ENCODE measurements at places on chromosomes 5 and 9. TPM values are rescaled to one million over a fixed set of nuclear protein-coding genes. Genes with fewer than 3 reads are reported as not detected.

DNA sequence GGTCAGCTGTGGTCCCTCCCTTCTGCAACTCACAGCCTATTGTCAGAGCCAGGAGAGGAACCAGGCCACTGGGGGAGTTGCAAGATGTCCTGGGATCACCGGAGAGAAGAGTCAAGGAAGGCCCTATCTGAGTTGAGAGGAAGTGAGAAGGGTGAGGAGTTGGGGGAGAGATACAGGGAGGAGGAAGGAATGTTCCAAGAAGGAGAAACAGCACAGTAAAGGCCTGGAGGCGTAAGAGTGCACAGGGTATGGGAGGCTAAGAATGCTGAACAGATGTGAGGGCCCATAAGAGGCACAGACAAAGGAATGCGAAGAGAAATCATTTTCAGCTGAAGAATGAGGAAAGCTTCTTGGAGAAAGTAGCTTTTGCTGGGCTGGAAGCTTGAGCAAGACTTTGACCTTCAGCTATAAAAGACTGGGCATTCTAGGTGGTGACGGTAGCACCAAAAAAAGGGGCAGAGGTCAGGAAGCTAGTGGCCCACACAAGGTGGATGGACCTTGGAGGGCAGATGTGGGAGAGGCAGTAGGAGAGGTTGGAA is 21.6 kb upstream of the CSF1R start:
- DNase-seq: peak; percentile 81
- H3K4me3 ChIP-seq: no peak overlapping the region
- peak overlapping the region; percentile 7 for H3K27ac ChIP-seq
- no peaks in the 10 kb centered on the region for H3K27me3 ChIP-seq

DNA sequence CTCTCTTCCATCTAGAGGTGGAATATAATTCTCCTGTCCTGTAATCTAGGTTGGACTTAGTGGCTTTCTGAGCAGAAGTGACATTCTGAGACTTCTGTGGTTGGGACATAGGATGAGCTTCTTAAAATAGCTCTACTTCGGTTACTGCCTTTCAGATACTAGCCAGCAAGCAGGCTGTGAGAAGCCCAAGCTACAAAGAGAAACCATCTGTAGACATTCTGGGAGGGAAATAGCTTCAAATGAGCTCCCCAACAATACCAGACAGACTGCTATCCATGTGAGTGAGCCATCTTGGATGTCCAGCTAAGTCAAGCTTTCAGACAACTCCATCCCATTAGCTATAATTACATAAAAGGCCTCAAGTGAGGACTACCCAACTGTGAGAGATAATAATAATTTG is 568.9 kb downstream of the DMRTA1 start:
- DNase-seq: no peak
- H3K4me1 ChIP-seq: no peaks in the 10 kb centered on the region
- no peaks in the 10 kb centered on the region for H3K36me3 ChIP-seq
- no peak overlapping the region for H3K4me3 ChIP-seq
- H3K27me3 ChIP-seq: no peaks in the 10 kb centered on the region
- H3K27ac ChIP-seq: no peak overlapping the region

IL17B gene
- 2.7 TPM for total RNA-seq

TICAM2 gene
- total RNA-seq: 0.98 TPM

DNA sequence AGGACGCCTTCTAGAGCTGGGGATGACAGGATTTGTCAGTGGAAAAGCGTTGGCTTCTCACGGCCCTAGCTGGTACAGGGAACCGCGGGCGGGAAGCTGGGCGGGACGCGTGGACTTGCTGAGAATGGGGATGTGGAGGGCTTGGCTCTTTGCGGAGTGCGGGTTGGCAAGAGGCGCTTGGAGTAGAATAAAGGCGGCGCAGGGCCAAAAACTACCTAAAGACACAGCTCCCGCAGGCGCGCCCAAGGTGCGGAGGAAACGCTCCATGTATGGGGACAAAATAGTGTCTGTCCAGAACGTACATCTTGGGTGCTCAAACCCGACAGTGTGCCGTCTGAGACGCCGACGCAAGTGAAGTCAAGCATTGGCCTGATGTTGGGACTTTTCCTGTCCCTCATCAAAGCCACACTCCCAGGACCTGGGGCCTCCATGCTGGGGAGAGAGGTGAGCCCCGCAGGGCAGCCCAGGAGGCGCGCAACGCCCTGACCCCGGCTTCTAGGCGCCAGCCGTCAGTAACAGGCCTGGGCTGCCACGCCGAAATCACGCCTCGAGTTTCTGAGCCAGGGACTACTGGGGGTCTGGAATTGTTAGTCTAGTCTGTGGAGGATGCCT is 1.6 kb upstream of the NKX2-5 start:
- H3K27me3 ChIP-seq: peaks cover 45% of the 10 kb centered on the region
- no peak overlapping the region for H3K27ac ChIP-seq
- H3K36me3 ChIP-seq: no peaks in the 10 kb centered on the region

DNA sequence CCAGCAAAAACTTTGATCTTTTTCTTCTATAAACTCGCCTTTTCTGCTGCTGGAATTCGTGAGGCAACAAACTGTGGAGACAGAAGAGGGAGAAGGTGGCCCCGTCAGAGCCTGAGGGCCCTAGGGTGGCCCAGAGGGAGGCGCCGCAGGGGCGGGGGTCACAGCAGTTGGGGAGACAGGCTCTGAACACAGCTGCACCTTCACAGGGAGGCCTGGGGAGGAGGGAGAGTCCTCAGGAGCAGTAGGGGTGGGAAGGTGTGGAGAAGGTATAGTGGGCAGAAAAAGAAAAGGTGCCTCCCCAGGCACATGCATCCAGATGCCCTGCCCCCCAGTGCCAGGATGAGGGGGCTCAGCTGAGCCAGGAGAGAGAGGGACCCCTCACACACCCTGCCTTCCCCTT is 15.1 kb downstream of the PHF19 start:
- H3K4me1 ChIP-seq: no peaks in the 10 kb centered on the region
- H3K27ac ChIP-seq: no peak overlapping the region
- no peak for DNase-seq
- no peaks in the 10 kb centered on the region for H3K27me3 ChIP-seq
- H3K36me3 ChIP-seq: peaks cover 64% of the 10 kb centered on the region

DNA sequence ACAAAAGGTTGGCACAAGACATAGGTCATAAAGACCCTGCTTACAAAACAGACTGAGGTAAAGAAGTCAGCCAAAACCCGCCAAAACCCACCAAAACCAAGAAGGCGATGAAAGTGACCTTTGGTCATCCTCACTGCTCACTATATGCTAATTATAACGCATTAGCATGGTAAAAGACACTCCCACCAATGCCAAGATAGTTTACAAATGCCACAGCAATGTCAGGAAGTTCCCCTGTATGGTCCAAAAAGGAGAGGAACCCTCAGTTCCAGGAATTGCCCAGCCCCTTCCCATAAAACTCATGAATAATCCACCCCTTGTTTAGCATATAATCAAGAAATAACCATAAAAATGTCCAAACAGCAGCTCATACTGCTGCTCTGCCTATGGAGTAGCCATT is 27.7 kb downstream of the MLLT3 start:
- H3K36me3 ChIP-seq: no peaks in the 10 kb centered on the region
- H3K4me1 ChIP-seq: peaks cover 25% of the 10 kb centered on the region
- no peak overlapping the region for H3K4me3 ChIP-seq
- no peak overlapping the region for H3K27ac ChIP-seq

Measured in vagina (tissue), 2 donors.